Stimulated activated CD4-positive, alpha-beta T cell treated with anti-CD3 and anti-CD28 coated beads, Interleukin-1b, Interleukin-23, amount 100 ng/mL, for 1 hour (primary cell): ENCODE measurements at places on chromosomes 4 and X.

DNA sequence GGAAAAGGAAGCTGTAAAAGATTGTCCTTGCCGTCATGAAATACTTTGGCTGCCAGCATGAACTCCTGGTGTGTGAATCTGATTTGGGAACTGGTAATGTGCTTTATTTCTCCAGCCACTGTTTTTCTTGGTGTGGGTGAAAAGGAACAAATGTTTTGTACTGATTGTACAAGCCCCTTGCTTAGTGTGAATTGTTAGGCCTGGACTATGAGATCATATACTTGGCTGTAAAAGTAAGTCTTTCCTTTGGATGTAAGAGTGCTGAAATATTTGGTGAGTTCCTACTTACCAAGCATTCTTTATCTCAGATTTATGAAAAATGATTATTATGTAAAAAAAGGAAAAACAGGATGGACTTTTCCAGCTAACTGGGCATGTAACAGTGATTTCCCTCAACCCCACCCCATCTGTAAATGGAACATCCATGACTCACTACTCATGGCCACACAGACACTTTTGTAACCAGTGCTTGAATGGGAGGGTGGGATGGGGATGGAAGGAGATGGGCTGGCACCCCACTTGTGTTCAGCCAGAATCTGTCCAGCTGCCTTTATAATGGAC lies 6.3 kb downstream of the FNIP2 start:
- no peak for DNase-seq

- no peak for DNase-seq
These were observed 281.7 kb upstream of the PITX2 start for GRCh38 chr4:110904435-110905065.

- DNase-seq, result no peak
These were observed at the start of gene TMSB15A for GRCh38 chrX:102515975-102516941. TSS of gene TMSB15A (minus strand) at chrX:102516739.

GRCh38 chr4:37977471-37978247 lies 17.5 kb downstream of the PTTG2 start:
- DNase-seq, result peak; percentile 33

- no peak for DNase-seq
These were observed 4.0 kb downstream of the PPM1K start for GRCh38 chr4:88280228-88280795.

GRCh38 chr4:163901319-163901718 lies 406.8 kb downstream of the TMA16 start:
- no peak for DNase-seq

- no peak for DNase-seq
These were observed 12.1 kb upstream of the SLAIN2 start for GRCh38 chr4:48329193-48329592.

DNA sequence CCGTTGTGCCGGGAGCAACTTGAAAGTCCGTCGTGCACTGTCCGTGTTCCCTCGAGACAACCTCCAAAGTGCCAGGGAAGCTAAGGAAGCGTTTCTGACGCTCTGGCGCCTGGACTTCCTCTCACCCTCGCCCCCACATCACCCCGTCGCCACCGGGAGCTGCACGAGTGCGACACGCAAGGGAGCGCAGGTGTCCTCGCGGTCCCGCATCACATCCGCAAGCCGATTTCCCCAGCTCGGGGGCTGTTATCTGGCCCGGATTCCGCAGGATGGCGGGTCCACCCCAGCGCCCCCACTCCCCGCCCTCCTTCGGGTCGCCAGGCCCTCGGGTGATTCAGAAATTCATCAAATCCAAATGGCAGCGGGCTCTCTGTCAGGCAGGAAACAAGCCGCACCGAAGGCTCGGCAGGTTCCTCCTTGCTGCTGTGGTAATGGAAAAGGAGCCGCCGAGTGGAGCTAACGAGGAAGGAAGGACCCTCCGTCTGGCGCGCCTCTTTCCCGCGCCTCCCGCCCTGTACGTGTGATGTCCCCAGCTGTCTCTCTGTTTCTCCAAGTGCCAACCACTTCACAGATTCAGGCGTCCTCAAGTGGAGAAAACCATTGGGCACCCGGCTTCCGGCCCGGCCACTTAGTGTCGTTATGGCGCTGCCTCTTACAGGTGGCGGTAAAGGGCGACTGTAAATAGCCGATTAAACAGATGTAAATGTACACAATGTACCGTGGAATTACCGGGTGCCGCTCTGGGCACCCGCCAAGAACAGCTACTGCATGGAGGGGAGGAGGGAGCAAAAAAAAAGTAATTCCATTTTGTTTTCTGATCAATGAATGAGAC lies 921 bp upstream of the SETD7 start:
- DNase-seq, result no peak

DNA sequence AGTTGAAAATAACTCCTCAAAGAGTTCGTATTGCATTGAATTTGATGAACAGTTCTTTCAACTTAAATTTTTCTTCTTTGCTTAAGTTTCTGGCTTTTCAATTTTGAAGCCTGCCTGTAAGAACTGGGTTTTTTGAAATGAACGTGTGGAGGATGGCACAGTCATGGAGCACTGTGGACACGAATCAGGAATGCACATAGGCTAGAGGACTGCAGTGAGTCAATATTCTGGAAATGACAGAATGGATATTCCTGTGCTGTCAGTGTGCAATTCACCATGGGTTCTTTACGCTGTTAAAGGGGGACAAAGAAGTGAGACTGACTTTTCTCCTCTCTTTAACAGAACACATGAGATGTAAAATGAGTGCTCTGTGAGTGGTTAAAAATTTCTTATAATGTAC lies 368.0 kb upstream of the AGA start:
- DNase-seq, result no peak

- no peak for DNase-seq
These were observed 3.4 kb downstream of the MAML3 start for GRCh38 chr4:140150636-140150885.

DNA sequence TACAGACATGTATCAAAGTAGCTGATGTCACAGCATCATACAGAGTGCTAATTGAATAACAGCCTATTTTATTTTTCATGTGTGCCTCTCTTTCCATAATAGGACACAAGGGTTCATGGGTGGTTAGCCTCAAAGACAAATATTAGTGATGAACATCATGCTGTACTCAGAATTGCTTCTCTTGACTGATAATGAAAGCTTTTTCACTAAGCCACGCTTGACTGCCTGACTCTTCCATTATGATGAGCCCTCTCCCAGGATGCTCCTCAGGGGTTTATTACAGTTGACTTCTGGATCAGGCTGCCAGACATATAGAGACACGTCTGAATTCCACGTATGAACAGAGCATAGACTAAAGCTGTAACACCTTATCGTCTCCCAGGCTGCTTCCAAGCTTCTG lies 2757.5 kb downstream of the PCDH7 start:
- DNase-seq, result no peak

- DNase-seq, result no peak
These were observed 180.5 kb downstream of the ADAMTS3 start for GRCh38 chr4:72388521-72388920.

DNA sequence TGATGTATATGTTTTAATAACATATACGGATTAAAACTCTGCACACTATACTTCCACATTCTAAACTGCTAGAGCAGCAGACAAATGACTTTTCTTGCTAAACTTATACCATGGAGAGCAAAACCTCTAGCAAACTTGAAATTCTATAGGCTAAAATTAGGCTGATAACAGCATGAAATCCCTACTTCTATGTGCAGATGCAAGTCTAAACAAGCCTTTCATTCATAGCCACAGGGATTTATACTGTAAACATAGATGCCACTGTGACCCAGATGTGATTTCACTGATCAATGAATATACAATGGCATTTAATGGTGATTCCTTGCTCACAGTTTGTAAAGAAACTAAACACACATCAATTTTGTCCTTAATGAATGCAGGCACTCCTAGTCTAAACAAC lies 151.0 kb downstream of the ANTXR2 start:
- no peak for DNase-seq

DNA sequence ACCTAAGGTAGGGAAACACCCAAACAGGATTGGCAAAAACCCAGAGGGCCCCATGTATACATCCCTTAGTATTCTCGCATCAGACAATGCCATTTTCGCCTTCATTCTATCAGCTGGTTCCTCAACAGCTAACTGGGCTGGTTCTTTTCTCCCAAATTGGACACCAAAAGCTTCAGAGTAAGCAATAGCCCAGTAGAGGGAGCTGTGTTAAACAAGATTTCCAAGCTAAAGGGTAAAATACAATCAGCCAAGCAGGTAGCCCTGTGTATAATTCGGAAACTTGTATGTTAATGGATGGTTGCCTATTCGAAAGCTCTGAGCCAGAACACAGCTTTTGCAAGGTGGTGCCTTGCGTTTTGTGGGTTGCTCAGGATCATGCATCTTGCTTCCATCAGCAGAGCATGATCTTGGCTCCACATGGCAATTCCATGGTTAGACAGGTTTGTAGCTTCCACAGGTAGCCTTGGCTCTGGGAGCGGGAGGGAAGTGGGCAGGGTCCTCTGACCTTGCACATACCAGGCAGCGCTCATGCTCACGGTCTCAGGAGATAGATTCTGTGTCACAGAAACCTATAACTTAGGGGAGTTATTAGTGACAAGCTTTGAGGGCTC lies 115.2 kb upstream of the LNX1 start:
- no peak for DNase-seq

DNA sequence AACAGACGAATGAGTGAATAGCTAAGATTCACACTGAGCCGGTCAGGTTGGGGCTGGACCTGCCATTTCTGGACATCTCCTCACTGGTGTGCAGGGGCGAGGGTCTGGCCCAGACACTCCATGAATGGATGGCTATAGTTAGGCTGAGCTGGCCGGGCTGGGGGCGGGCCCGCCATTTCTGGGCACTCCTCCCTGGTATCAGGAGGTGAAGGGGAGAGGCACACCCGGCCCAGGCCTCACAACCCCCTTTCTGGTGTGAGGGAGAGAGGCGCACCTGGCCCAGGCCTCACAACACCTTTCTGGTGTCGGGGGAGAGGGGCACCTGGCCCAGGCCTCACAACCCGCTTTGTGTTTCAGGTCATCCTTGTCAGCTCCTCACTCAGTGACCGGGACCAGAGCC lies 203.2 kb upstream of the PSAPL1 start:
- DNase-seq, result no peak

DNA sequence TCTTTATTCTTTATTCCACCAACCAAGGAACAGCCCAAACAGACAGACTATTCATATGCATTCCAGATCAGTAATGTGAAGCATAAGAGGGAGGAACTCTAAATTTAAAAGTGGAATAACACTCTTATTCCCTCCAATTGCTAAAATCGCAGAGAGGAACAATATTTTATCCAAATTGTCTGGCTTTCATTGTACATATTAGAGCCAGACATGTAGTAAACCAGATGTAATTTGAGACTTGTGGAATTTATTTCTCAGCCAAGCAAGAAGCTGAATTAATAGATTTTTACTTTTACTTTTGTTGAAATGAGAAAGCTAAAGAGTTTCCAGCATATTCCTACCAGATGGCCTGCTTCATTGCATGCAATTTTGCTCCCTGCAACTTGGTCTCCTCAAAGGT lies 674.6 kb upstream of the SLIT2 start:
- no peak for DNase-seq

GRCh38 chr4:145427221-145427620 lies 54.4 kb upstream of the SMAD1 start:
- DNase-seq, result no peak

GRCh38 chr4:173168396-173169177 lies at the start of gene GALNT7:
TSS of gene GALNT7 (plus strand) at chr4:173168811. CDS start at chr4:173168836, 25 bp downstream.
- DNase-seq, result no peak

DNA sequence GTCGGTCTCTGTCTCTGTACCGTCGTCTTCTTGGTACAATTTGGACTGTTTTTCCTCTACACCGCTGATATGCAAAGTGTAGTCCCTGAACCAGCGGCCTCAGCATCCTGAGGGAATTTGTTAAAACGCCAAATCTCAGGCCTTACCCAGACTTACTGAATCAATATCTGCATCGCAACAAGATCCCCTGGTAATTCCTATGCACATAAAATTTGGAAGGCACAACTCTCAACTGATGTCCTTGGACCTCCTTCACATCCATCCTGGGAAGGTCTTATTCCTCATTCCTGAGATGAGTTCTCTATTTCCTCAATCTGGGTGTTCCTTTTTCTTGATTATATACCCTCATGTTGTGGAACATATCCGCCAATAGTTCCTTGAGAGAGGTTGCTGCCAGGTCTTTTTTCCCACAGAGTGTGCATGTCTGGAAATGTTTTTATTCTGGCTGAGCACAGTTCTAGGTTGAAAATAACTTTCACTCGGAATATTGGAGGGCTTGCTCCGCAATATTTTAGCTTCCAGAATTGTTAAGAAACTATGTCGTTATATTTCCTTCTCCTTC lies 738 bp upstream of the HPF1 start:
- no peak for DNase-seq

DNA sequence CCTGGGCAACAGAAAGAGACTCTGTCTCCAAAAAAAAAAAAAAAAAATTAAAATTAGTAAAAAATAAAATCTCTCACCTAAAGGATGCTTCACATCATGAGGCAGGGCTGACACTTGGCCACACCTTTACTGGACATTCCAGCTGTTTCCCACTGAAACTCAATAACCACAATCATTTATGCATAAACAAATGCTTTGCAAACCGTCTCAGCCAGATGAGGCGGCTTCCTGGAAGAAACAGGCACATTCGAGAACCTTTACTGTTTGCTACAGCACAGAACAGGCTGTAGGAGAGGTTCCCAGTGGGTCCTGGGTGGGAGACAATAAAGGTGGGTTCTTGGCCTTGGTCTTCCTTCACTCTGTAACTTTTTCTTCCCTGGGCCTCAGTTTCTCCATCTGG lies 10.9 kb upstream of the TBC1D14 start:
- DNase-seq, result no peak

DNA sequence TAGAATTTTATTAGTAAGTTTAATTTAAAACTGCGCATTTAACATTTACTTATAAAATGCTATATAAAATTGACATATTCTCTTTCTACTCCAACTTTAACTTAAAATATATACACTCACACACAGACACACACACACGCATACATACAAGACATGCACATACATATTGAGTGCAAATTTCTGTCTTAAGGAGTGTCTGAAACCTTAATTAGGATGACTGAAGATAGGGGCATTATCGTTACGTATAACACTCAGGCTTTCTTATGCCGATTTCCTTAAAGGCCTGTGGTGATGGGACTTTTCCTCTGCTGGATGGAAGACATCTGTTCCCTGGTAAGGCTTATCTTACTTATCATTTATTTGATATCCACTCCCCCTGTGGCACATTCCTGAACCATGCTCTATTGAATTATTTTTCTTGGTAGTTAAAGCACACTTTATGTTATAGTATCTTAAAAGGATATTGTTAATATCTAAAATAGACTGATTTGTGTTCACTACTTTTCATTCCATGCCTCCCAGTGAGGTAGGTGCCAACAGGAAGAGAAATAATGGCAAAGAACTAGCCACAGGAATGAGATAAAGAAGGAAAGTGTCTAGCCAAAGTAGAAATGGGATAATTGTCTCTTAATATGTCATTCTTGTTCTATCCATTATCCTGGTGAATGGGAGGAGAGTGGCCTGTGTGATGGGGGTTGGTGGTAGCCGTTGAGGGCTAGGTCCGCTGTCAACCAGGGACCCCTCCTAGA lies 92.9 kb upstream of the GPRIN3 start:
- DNase-seq, result no peak

- DNase-seq, result no peak
These were observed 34.0 kb downstream of the ELF2 start for GRCh38 chr4:139142980-139143379.

- no peak for DNase-seq
These were observed 19.2 kb downstream of the LAMTOR3 start for GRCh38 chr4:99875071-99875470.
